ENCODE measurements at places on chromosomes 16 and 17.

DNA sequence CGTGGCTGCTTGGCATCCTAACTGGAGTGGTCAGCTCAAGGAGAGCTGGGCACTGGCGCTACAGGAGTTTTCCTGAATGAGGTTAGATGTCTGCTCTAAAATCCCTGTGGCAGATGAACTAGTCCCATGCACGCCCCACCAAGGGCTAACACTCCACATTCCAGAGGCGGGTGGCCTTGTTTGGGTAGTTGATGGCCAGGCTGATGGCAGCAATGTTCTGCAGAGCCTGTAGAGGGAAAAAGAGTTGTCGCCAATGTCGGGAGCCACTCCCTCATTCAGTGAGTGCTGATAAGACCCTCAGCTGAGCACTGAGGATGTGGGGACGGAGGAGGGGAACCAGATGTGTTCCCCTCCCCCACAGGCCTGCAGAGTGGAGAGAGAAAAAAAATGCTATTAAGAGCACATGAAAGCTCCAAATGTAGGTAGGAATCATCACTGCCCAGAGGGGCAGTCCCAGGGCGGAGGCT, 42.5 kb upstream of the ATP2A3 start:
- DNase-seq = no peak

- no peak for DNase-seq
Observed at GRCh38 chr17:151004-151403, 13.6 kb downstream of the SCGB1C2 start.

DNA sequence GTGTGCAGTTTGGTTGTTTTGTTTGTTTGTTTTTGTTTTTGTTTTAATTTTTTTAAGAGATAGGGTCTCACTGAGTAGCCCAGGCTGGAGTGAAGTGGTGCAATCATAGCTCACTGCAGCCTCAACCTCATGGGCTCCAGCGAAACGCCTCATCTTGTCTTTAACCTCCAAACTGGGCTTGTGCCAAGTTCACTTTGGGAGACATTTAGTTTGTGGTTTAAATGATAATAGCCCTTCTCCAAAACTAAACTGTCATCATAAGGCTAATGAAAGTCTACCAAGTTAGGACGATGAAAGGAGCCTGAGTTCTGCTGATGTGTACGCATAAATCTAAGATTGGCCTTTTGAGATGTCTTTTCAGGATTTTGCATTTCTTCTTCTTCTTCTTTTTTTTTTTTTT, 6.5 kb upstream of the CARD14 start:
- DNase-seq = no peak

GRCh38 chr16:82583422-82583821, 43.3 kb upstream of the CDH13 start:
- no peak for DNase-seq
